EL (cell line): ENCODE measurements at places on chromosomes 16 and 17.

GRCh38 chr16:4097826-4098240, 18.4 kb downstream of the ADCY9 start:
- DNase-seq = no peak

GRCh38 chr16:27202923-27203506, 311 bp upstream of the KDM8 start:
- peak; percentile 90 for DNase-seq

DNA sequence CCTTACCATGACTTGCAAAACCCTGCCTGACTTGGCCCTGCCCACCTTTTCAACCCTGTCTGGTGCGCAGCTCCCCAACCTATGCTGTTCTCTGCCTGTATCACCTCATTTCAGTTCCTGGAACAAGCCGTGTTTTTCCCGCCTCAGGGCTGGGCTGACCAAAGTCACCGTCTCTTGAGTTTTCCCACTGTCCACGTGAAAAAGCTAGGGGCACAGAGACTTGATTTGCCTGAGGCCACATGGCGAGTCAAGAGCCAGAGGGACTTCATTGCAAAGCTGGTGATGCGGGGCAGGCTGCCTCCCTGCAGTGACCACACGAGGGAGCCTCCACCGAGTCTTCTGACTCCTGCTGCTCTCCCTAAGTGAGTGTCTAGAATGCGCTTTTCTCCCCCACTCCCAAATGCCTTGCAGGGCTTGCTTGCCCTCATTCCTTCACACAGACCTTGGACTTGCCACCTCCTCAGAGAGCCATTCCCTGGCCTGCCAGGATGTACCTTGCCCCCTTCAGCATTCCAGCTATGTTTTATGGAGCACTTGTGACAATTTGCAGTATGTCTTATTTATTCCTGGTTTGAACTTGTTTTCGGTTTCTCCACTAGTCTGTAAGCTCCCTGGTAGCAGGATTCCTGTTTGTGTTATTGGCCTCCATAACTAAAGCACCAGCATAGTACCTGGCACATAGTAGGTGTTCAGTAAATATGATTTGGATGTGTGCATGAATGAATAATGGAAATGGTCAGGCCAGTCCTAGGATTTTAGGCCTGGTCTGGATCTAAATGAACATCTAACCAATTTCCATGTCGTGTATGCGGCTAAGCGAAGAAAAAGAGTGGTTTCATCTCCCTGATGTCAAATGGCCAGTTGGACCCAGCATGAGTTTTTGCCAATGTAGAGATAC, 252.3 kb downstream of the SNX29 start:
- peak; percentile 79 for DNase-seq

GRCh38 chr17:63162406-63163157, 196.5 kb downstream of the TANC2 start:
- DNase-seq = no peak

DNA sequence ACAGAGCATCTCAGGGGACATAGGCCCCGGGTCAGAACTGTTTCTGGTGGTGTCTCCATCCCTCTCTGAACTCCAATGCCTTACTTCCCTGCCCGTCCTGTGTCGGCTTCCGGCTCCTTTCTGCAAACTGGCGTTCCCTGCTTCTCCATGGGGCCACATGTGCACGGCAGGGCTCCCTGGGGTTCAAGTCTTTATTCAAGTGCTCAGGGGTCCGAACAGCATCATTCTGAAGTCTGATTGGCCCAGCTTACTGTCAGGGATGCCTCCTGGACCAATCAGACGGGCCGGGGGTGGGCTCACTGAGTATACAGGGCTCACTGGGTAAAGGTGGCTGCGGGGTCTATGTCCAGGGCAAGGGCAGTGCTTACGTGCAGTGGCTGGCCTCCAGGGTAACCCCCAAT, 17.1 kb downstream of the C16orf82 start:
- DNase-seq = no peak
